Smooth muscle cell of the brain vasculature (primary cell): ENCODE measurements at places on chromosomes 12 and 14.

DNA sequence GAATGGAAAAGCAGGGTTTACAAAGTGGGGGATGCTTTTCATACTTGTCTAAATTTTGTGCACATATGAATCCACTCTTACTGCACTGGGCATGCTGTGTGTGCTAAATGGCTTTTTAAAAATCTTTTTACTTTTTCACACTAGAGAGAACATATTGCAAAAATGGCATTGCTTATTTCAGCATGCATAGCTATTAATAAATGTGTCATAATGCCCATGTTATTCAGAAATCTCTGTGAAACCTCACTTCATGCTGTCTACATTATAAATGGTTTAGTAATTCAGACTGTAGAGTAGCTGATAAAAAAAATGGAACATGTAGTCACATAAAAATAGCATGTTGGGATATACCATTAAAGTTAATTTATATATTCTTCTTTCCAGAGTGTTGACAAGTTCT lies 593.8 kb downstream of the RPL10L start:
- no peak for DNase-seq

GRCh38 chr12:32947206-32948067 lies 50.9 kb upstream of the PKP2 start:
- no peak for DNase-seq

GRCh38 chr12:107007411-107007810 lies 20.5 kb upstream of the MTERF2 start:
- no peak for DNase-seq

DNA sequence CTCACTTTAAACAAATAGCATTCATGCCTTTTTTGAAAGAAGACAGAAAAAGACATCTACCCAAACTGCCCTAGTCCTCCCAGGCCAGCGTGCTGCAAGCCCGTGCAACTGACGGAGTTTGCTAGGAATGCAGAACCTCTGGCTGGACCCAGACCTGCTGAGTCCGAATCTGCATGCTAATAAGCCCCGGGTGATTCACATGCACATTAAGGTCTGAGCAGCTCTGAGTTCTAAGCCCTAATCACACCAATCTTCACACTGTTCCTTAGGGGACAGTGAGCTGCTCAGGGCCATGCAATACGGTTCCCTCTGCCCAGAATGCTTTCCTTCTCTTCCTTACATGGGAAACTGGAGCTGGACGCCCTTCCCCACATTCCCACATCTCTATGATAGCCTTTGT lies 25.2 kb downstream of the HAL start:
- DNase-seq, result no peak

- no peak for DNase-seq
Observed at GRCh38 chr12:75389061-75389460, 1.8 kb upstream of the GLIPR1L2 start.

GRCh38 chr12:20513189-20513588 lies 144.9 kb downstream of the PDE3A start:
- DNase-seq, result no peak

DNA sequence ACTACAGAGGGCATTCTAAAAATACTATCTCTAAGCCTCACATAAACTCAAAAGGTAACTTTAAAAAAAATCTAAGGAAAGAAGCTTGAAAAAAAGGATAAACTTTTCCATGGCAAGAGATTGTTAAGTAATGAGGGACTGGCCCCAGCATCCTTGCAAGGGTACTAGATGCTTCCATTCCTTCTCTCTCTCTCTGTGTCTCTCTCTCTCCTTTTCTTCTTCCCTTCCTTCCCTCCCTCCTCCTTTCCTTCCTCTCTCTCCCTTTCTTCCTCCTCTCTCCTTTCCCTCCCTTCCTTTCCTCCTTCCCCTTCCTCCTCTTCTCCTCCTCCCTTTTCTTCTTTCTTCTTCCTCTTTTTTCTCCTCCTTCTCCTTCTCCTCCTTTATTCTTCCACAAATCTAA lies 23.8 kb downstream of the CNTN1 start:
- no peak for DNase-seq

DNA sequence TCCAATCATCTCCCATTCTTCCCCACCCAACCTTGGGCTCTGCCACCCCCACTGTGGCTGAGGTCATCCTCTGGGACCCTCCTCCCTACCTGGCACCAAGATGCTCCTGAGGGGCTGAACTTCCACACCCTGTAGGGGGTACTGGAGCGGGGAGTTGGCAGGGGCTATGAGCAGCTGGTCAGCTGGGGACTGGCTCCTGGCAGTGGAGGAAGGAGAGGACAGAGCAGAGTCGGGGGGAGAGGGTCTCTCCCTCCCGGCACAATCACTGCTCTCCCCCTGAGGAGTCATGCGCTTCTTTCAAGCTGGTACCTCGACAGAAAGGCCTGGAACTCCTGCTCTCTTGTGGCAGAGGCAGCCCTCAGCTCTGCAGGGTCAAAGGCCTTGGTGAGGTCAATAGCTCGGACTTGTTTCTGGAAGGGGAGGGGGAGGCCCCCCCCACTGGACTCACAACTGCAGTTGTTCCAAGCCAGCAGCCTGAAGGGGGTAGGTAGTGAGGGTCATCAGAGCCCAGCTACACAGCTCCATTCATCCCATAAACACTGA lies 2.0 kb downstream of the B4GALNT1 start:
- DNase-seq, result no peak

DNA sequence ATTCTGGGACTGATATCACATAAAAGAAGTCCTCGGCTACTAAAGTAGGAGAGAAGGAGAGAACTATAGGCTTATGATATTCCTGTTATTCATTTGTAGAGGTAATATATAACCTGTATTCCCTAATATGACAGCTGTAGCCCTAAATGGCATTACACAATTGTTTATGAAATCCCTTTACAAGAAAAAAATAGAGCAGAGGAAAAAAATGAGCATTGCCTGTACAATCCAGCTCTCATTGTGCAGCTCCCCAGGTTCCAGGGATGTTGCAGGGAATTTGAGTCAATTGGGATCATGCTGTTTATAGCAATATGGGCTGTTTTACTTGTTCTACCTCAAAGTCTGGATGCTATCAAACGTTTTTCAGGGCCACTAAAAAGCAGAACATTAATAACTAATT lies 173.1 kb downstream of the APAF1 start:
- DNase-seq, result no peak
